Stimulated activated naive CD8-positive, alpha-beta T cell treated with anti-CD3 and anti-CD28 coated beads, Interleukin-15, Interleukin-2, amounts not matched to agents 100 U/mL and 50 U/mL, for 24 hours (primary cell): ENCODE measurements at places on chromosomes 6 and 20.
A peak's percentile ranks its signal among the peaks of the same experiment; 100 is the strongest.

DNA sequence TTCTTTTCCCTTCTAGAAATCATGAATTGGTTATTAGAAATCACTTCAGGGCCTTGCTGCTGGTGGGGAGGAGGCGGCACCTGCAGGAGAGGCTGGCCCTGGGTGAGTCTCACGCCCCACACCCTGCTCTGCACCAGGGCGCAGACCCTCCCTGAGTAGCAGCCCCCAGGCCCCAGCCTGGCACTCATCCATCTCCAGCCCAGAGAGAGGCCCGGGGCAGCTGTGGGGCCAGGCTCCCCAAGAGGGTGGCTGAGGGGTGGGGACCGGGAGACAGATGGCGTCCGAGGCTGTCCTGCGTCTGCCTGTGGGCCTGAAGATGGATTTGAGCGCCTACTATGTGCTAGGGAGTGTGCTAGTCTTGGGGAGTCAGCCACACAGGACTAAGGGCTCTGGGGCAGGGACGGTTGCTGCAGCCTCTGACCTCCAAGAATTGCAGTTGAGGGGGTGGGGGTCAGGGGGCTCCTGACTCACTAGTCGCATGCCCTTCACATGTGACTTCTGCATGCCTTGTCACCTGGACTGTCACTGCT lies 59.6 kb upstream of the GATA5 start:
- DNase-seq = no peak

DNA sequence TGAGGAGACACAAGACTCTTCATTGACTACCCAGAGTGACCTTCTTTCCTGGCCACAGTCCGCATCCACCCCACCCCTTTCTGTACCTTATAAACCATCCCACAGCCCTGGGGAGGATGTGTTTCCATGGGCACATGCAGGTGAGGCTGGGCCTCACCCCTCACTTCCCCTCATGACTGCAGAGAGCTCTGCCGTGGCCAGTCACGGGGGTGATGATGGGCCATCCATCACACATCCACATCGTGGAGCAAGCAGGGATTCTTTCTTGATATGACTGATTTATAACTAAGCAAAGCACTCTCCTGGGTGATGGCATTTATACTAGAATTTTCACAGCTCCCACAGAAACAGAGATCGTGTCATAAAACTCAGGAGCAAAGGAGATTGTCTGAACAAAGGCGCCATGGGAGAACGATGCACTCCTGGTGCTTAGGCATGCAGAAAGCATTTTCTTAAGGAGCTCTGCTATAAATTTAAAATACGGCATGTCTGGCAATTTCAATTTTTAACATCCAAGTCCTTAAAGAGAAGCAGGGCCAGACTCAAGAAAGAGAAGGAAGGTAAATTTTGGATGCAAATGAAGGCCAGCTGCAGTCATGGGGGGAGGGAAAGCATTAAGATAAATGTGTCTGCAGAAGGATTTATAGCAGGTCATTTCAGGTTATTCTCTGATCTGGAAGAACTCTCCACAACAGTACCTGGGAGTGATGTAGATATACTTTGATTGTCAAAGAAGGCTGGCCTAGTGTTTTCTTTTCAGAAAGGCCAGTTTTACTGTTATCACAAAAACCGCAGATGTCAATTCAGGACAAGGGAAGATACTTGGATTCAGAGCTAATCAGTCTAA lies 777.0 kb downstream of the C6orf118 start:
- DNase-seq = no peak

- no peak for DNase-seq
These were observed 38.2 kb upstream of the TIAM2 start for GRCh38 chr6:154956771-154957522.

DNA sequence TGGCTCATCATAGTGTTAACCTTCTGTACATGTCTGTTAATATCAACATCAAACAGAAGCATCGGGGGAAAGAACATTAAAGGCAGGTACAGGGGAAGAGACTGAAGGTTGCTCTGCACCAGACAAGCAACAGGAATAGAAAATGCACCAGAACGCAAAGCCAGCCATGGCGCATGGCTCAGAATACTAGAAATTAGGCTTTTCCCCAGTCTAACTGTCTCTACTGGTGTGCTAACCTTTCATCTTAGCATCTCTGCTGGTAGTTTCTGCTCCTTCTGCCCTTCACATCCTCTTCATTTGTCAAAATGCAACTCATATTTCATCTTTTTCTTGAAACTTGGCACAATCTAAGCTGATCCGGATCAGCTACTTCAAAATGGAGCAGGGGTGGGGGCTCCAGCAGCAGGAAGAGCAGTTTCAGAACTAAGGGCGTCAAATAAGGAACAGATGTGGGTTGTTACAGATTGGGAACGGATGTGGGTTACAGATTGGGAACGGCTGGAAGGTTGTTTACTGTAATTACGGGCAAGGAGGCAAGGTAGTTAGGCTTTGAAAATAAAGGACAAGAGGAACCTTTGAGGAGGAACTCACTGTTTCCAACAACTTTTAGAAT lies 13.1 kb upstream of the RNASET2 start:
- DNase-seq = no peak

DNA sequence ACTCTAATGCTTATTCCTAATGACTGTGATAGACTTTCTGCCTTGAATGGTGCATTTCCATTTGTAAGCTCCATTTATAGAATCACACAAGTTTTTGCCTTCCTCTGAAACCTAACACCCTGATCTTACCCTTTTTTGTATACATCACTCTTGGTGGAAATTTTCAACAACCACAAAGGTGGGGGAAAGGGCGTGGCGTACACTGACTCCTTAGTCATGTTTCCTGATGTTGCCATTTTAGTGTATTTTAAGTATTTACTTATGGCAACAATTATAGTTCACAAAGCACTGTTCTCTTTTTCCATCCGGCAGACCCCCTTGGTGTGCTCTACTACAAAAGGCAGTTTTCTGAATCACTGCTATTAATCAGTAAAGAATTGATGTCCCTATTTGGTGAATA lies 92.0 kb downstream of the ATXN1 start:
- peak; percentile 65 for DNase-seq

GRCh38 chr6:80489911-80490635 lies 383.6 kb downstream of the BCKDHB start:
- no peak for DNase-seq

DNA sequence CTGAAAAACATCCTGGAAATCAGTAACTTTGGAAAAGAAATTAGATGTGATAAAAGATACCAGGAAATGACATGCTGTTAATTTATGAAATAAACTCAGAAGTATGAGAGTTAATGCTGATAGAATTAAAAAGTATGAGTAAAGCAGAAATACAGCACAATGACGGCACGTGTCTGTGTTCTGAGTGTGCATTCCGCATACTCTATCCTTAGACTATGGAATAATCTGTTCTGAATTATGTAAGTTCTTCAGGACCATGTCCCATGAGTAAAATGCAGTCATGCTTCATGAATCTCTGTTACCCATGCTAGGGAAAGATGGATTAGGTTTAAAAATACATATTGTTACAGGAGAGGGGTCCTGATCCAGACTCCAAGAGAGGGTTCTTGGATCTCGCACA lies 21.7 kb downstream of the HECA start:
- DNase-seq = no peak

DNA sequence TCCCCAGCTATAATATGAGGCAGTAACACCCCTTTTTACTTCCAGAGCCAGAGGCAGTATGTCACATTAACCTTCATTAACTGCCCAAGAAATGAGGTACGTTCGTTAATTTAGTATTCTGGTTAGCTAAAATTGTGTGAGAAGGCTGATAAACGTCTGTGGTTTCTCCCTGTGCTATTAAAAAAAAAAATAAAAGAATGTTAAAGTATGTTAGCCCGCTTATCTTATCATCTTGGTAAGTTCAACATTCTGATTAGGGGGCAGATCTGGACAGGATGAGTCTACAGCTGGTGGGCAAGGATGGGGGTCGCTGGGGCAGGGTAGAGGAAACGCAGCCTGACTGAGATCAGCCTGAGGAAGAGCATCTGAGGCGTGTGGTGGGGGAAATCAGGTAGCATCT lies 154.0 kb downstream of the PRL start:
- no peak for DNase-seq

GRCh38 chr20:40899344-40899743 lies 129.3 kb upstream of the TOP1 start:
- DNase-seq = no peak

- DNase-seq = no peak
These were observed 233.2 kb downstream of the LRFN2 start for GRCh38 chr6:40353967-40354452.

DNA sequence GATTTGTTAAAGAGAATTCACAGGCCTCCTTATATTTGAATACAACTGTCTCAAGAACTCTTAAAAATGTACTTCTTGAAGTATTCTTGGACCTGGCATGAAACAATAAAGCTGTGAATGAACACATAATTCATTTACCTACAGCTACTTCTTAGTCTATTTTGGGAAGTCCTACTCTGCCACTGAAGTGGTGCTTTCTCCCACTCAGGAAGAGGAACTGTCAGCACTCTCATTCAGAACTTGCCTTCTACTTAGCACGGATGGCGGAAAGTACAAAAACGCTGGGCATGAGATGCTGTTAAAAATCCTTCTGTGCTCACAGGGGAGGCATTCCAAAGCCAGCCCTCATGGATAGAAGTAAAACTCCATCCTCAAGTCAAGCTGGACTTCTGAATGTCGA lies 144.8 kb upstream of the LAMP5 start:
- no peak for DNase-seq

DNA sequence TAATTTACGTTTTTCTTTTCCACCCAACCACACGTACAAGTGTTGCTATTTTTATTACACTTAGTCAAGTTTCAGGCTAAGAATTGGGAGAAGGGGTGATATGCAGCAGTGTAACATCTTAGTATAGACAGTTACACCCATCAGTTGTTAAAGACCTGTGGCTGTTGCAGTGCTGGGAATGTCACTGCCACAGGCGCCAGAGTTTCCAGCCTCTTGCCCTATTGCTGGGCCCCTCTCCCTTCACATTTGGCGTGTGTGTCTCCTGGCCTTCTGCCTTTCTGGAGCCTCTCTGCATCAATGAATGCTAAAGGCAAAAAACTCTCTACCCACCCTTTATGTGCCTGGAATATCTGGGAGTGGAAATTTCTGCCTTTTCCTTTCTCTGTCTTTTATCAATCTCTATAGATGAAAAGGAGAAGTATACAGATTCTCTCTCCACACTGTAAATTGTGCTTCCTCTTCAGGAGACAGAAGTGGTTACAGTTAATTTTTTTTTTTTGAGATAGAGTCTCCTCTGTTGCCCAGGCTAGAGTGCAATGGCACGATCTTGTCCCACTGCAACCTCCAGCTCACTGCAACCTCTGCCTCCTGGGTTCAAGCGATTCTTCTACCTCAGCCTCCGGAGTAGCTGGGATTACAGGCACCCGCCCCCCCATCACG lies 73.0 kb downstream of the TIAM2 start:
- no peak for DNase-seq

DNA sequence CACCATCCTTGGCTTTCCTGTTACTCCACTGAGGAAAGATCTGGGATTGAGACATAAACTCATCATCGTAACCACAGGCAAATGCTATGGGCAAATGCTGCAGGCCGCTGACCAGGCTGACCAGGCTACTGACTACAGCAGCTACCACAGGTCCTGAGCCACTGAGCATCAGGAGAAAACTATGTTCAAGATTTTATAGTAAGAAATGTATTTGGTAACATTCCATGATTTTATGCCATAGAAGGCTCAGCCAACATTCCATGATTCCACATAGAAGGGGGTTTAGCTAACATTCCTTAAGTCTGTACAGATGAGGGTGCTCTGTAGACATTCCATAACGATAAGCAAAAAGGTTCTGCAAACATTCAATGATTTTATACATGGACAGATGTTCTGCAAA lies 16.1 kb upstream of the B4GALT5 start:
- no peak for DNase-seq

DNA sequence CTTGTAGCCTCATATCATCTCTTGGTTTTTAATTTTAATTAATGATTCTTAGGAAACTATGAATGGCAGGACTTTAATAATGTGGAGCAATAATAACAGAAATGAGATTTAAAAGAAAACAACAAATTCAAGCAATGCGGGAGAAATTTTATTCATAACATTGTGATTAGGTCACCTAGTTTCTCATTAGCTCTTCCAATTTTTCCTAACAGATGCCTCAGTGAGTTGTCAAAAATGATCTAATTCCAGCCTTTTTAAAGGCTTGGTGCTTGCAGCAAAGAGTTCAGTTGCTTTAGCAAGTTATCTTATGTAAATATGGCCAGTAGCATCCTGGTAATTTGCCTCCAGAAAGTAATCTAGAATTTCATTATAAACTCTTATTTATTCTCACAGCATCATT lies 20.4 kb downstream of the PDE7B start:
- no peak for DNase-seq

GRCh38 chr6:91088976-91089375 lies 502.1 kb upstream of the MAP3K7 start:
- DNase-seq = no peak

DNA sequence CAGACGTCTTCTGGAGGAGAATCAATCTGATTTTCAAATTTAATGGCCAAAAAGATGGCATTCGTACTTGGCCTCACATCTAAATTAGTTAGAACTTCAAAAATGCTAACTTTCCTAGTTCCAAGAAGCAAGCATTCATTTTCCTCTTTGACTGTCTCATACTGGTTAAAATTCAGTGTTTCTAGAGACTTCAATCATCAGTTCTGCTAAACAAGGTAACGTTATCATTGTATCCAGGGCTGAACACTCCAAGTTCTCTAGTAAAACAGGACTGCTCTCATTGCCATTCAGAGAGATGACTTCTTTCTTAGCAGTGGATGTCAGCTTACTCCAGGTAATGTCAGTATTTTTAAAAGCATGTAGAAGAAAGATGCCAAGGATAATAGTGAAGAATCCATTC lies 34.6 kb upstream of the ENTPD6 start:
- DNase-seq = no peak

GRCh38 chr6:106084106-106084988 lies 1.8 kb upstream of the PRDM1 start:
- no peak for DNase-seq

GRCh38 chr6:157246771-157247484 lies 76.4 kb downstream of the TMEM242 start:
- DNase-seq = no peak

DNA sequence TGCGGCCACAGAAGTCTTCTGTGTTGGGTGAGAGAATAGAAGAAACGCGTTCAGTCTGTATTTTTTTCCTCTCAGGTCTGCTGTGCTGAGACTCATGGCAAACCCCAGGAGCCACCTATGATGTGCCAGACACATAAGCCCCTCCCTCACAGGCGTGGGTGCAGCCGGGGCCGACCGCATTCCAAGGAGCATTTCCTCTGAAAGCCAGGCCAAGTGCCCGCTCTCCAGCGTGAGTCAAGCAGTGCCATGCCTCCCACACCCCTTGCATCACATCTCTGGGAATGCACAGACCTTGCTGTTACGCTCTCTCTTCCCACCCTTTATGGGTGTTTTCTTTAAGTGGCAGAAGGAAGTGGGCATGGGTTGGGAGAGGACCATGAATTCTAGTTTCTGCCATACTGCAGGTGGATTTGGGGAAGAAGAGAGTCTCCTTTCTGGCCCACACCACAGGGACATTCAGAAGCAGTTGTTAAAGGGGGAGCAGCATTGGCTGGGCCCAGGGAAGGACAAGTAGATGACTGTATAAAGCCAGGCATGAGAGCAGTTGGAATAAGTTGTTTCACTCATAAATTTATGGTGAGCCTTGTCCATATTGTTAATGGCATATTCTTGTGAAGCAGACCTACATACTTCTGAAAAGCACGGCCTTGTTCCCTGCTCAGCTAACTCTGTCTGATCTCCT lies 37.1 kb upstream of the TFAP2A start:
- no peak for DNase-seq
